Glutamatergic neuron (in vitro differentiated cells): ENCODE measurements at places on chromosomes 11 and 22.

- H3K4me3 ChIP-seq: no peak overlapping the region
- no peak for DNase-seq
- H3K27ac ChIP-seq: no peak overlapping the region
- H3K4me1 ChIP-seq: peaks cover 4% of the 10 kb centered on the region
Measured at GRCh38 chr22:44733426-44734106, 18.8 kb upstream of the ARHGAP8 start.

DNA sequence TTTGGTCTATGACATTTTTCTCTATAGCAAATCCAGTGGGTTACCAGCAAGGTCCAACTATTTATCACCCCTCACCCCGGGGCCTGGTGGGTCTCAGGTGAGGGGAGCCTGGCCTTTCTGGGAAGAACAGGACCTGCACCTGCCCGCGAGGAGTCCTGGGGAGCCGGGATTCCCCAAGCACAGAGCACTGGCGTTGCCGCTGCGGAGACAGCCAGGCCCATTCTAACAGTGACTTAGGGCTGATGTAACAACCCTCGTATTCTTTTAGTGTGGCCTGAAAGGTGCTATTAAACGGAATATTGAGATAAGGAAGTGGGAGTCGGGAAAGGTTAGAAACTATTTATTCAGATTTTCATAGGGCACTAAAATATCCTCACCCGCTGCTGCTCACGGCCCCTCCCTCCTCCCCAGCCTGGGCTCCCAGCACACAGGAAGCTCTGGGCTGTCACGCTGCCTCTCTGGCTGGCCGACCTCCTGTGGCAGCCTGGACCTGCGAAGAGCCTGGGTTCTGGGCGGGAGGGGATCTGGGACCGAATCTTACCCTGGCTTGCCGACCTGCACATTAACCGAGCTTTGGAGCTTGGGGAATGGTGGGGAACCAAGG is 141.2 kb downstream of the MIAT start:
- H3K36me3 ChIP-seq: no peaks in the 10 kb centered on the region
- H3K27me3 ChIP-seq: peaks cover 7% of the 10 kb centered on the region
- H3K4me1 ChIP-seq: no peaks in the 10 kb centered on the region

GRCh38 chr11:13207665-13208594 is 69.7 kb upstream of the BMAL1 start:
- H3K27me3 ChIP-seq: no peaks in the 10 kb centered on the region
- DNase-seq: no peak
- H3K4me1 ChIP-seq: peaks cover 3% of the 10 kb centered on the region
- no peak overlapping the region for H3K27ac ChIP-seq
- no peaks in the 10 kb centered on the region for H3K36me3 ChIP-seq
- H3K4me3 ChIP-seq: no peak overlapping the region

DNA sequence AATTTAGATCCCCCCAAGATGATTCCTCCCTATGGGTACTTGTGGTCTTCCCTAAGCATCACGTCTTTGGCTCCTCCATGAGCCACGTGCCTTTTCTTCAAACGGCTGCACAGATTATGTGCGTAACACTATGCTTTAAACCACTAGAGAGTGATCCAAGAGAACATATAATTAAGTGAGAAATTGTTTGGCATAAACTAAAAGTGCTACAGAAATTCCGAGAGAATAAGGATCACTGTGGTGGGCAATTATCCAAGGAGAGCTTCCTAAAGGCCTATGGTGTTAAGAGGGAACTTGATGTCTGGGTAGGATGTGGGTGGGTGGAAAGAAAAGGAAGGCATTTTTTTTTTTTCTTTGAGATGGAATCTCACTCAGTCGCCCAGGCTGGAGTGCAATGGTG is 110.9 kb downstream of the MAML2 start:
- H3K36me3 ChIP-seq: no peaks in the 10 kb centered on the region
- no peak overlapping the region for H3K27ac ChIP-seq
- no peak for DNase-seq
- H3K4me3 ChIP-seq: no peak overlapping the region
- H3K27me3 ChIP-seq: no peaks in the 10 kb centered on the region

DNA sequence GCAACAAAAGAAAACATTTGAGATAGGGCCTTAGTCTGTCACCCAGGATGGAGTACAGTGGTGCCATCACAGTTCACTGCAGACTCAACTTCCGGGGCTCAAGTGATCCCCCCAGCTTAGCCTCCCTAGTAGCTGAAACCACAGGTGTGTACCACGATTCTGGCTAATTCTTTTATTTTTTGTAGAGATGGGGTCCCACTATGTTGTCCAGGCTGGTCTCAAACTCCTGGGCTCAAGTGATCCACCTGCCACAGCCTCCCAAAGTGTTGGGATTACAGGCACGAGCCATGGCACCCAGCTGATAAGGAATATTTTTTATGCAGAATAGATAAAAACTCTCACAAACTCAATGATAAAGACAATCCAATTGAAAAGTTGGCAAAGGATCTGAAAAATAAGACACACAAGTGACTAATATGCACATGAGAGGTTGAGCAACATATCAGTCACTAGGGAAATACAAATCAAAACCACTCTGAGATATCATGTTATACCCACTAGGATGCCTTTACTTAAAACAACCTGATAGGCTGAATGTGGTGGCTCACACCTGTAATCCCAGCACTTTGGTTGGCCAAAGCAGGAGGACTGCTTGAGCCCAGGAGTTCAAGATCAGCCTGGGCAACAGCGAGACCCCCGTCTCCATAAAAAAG is 33.9 kb upstream of the CLTCL1 start:
- H3K4me3 ChIP-seq: no peak overlapping the region
- H3K36me3 ChIP-seq: peaks cover 26% of the 10 kb centered on the region
- DNase-seq: no peak
- no peak overlapping the region for H3K27ac ChIP-seq
- no peaks in the 10 kb centered on the region for H3K4me1 ChIP-seq

DNA sequence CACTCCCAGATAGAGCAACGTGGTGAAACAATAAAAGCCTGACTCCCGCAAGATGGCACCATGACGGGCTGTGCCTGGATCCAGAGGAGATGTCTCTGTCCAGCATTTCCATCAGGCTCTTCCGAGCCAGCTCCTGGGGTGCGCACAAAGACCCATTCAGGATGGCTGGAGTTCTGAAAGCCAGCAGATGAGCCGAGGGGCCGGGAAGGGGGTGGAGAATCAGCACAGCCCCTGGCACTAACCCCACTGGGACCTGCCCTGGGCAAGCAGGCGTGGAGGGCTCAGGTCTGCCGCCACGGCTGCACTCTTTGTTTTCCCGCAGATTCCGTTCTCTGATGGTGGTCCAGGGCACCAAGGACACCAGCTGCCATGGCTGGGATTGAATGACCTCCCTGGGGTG is 97.2 kb upstream of the BLID start:
- no peaks in the 10 kb centered on the region for H3K36me3 ChIP-seq
- no peaks in the 10 kb centered on the region for H3K27me3 ChIP-seq
- H3K4me3 ChIP-seq: no peak overlapping the region
- no peaks in the 10 kb centered on the region for H3K4me1 ChIP-seq
- DNase-seq: no peak

DNA sequence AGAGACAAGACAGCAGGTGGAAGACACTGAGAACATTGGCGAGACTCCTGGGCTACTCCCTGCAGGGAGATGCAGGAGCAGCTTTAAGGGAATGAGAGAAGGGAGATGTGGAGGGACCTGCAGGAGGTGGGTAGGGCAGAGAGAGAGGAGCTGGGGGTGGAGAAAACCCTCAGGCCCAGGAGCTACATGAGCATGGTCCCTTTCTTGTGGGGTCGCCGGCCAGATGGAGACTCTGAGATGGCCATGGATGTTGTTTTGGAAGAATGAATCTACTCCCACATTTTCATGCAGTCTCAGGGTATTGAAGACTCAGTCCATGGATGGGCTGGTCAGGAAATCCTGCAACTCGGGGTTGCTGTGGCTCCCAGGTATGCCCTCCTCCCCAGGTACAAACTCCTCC is 1381.9 kb downstream of the TBC1D22A start:
- no peak for DNase-seq
- no peak overlapping the region for H3K4me3 ChIP-seq
- H3K4me1 ChIP-seq: peaks cover 4% of the 10 kb centered on the region
- peaks cover 19% of the 10 kb centered on the region for H3K36me3 ChIP-seq
- H3K27ac ChIP-seq: no peak overlapping the region

DNA sequence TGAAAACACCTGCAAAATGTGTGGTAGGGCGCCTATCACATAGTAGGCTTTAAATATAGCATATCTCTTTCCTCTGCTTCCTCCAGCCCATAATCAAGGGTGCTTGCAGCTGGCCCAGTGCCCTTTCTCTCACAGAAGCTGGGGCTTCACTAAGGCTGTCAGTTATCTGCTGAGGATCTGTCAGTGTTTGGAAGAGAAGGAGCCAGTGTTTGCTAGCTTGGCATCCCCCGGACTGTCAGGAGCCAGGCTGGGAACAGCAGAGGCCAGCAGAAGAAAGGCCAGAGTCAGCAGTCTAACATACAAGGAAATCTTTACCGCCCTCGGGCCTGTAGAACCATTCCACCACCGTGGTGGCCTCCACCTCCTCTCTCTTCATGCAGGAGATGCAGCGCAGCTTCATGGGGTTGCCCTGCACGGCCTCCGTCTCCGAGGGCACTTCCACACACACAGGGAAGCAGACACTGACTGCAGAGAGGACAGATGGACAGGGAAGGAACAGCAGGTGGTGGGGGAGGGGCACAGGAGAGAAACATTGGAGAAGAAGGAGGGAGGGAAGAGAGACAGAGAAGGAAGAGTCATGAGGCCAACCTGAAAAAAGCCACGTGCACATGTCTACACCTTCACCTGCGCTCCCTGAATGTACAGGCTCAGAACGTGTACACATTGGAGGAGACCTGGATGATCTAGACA is 9.0 kb downstream of the SCN3B start:
- peaks cover 5% of the 10 kb centered on the region for H3K27me3 ChIP-seq
- H3K36me3 ChIP-seq: peaks cover 7% of the 10 kb centered on the region
- peak overlapping the region; percentile 98 for H3K27ac ChIP-seq
- peak overlapping the region; percentile 87 for H3K4me3 ChIP-seq

GRCh38 chr22:37052386-37053309 is 1.1 kb downstream of the KCTD17 start:
- H3K27me3 ChIP-seq: peaks cover 5% of the 10 kb centered on the region
- H3K27ac ChIP-seq: peak overlapping the region; percentile 19
- no peak for DNase-seq
- H3K4me1 ChIP-seq: peaks cover 28% of the 10 kb centered on the region
- H3K36me3 ChIP-seq: peaks cover 2% of the 10 kb centered on the region

GRCh38 chr22:33062361-33062760 is 4.2 kb upstream of the SYN3 start:
- H3K27me3 ChIP-seq: peaks cover 5% of the 10 kb centered on the region
- peaks cover 32% of the 10 kb centered on the region for H3K4me1 ChIP-seq
- peak overlapping the region; percentile 55 for H3K4me3 ChIP-seq
- no peak for DNase-seq

DNA sequence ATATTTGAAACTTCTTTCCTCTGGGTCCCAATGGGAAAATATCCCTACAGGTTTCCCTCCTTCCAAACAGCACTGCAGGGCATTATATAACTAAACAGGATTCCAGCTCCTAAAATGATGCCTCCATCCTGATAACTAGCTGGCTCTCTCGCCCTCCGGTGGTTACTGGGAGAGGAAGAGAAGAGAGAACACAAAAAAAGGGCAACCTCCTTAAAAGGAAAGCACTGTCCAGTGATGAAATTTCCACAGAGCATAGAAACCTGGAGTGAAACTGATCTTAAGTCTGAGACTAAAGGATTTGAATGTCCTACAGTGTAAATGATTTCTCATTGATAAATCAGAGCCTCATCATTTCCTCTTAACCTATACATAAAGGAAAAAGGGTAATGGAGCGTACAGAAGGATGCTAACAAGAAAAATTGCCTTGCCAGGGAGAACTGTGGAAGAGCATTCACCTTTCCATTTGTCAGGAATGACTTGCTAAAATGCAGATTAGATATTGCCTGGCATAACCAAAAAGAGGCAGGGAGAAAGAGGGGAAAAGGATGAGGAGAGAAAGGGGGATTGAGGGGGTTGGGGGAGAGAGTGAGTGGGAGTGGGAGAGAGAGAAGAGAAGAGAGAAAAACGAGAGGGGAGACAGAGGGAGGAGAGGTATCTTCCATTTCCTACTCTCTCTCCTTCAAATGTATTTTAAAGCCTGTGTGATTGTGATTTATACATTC is 121.3 kb downstream of the APOL5 start:
- peak; percentile 46 for DNase-seq
- H3K27me3 ChIP-seq: peaks cover 13% of the 10 kb centered on the region
- H3K4me1 ChIP-seq: peaks cover 17% of the 10 kb centered on the region
- H3K27ac ChIP-seq: peak overlapping the region; percentile 99
- H3K36me3 ChIP-seq: no peaks in the 10 kb centered on the region
- peak overlapping the region; percentile 99 for H3K4me3 ChIP-seq

GRCh38 chr11:45982656-45983470 is 60.4 kb downstream of the LARGE2 start:
- H3K4me3 ChIP-seq: peak overlapping the region; percentile 82
- H3K27me3 ChIP-seq: peaks cover 6% of the 10 kb centered on the region
- peaks cover 40% of the 10 kb centered on the region for H3K4me1 ChIP-seq
- no peaks in the 10 kb centered on the region for H3K36me3 ChIP-seq
- peak; percentile 63 for DNase-seq
- peak overlapping the region; percentile 98 for H3K27ac ChIP-seq

- no peaks in the 10 kb centered on the region for H3K27me3 ChIP-seq
- no peak overlapping the region for H3K27ac ChIP-seq
- DNase-seq: no peak
- no peak overlapping the region for H3K4me3 ChIP-seq
- H3K4me1 ChIP-seq: no peaks in the 10 kb centered on the region
- H3K36me3 ChIP-seq: no peaks in the 10 kb centered on the region
Measured at GRCh38 chr11:94722735-94723134, 45.4 kb upstream of the AMOTL1 start.

GRCh38 chr11:133723056-133723455 is 122.3 kb downstream of the SPATA19 start:
- H3K27ac ChIP-seq: no peak overlapping the region
- H3K27me3 ChIP-seq: peaks cover 10% of the 10 kb centered on the region
- peaks cover 34% of the 10 kb centered on the region for H3K4me1 ChIP-seq

GRCh38 chr11:115317277-115318185 is 186.7 kb downstream of the CADM1 start:
- no peak for DNase-seq
- peaks cover 13% of the 10 kb centered on the region for H3K27me3 ChIP-seq
- peak overlapping the region; percentile 97 for H3K27ac ChIP-seq
- H3K4me3 ChIP-seq: peak overlapping the region; percentile 79

GRCh38 chr11:69131644-69132300 is 24.0 kb upstream of the SMIM38 start:
- peak; percentile 47 for DNase-seq
- H3K4me1 ChIP-seq: no peaks in the 10 kb centered on the region
- peaks cover 19% of the 10 kb centered on the region for H3K36me3 ChIP-seq
- no peak overlapping the region for H3K27ac ChIP-seq
- no peak overlapping the region for H3K4me3 ChIP-seq
- peaks cover 7% of the 10 kb centered on the region for H3K27me3 ChIP-seq

- H3K27me3 ChIP-seq: peaks cover 22% of the 10 kb centered on the region
- DNase-seq: no peak
- H3K4me3 ChIP-seq: no peak overlapping the region
Measured at GRCh38 chr11:69820441-69820840, 1.2 kb upstream of the FGF3 start.
